ENCODE measurements at places on chromosomes 1 and 21.

GRCh38 chr1:109541102-109541501 is 1.4 kb downstream of the GPR61 start:
- DNase-seq, result no peak

DNA sequence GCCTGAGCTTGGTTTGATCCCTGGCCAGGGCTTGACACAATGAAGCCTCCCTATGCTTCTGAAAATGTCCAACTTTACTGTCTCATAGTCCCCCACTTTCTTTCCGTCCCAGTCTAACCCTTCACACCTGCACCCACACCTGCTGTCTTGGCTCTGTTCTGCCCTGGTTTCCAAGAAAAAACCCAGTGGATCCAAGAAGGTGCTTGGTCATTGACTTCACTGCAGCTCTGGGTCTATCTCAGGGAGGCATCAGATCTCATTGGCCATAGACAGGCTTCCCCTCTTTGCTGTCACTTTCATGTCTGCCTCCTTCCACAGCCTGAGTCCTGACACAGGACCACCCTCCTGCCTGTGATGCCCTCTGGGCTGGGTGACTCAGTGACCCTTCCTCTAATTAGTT is 37.8 kb upstream of the ETV3 start:
- DNase-seq, result no peak

DNA sequence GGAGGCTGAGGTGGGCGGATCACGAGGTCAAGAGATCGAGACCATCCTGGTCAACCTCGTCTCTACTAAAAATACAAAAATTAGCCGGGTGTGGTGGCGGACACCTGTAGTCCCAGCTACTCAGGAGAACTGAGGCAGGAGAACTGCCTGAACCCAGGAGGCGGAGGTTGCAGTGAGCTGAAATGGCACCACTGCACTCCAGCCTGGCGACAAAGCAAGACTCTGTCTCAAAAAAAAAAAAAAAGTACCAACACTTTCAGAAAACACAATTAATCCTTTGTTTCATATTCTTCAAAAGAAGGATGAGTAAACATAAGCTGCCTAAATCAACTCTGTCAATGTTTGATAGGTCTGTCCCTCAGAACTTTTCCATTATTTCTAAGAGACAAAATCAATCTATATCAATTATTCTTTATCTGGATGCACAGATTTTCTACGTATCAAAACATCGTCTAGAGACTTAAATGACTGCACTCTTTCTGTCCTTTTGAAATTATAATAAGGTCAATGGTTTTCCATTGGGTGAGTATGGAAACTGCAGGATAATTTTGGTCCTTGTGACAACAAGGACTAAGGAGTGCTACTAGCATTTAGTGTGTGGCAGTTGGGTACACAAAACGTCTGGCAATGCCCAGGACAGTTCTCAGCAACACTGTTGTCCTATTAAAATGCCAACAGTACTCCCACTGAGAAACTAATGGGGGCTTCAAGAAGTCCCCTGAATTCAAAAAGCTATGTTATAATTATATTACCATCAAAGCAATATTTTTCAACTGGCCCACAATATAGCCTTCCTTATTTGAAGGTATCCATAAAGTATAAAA is 40.7 kb downstream of the LPGAT1 start:
- DNase-seq, result peak; percentile 55

GRCh38 chr21:26539566-26539965 is 33.5 kb downstream of the CYYR1 start:
- no peak for DNase-seq

GRCh38 chr1:210647406-210648333 is 319.0 kb downstream of the HHAT start:
- DNase-seq, result no peak

DNA sequence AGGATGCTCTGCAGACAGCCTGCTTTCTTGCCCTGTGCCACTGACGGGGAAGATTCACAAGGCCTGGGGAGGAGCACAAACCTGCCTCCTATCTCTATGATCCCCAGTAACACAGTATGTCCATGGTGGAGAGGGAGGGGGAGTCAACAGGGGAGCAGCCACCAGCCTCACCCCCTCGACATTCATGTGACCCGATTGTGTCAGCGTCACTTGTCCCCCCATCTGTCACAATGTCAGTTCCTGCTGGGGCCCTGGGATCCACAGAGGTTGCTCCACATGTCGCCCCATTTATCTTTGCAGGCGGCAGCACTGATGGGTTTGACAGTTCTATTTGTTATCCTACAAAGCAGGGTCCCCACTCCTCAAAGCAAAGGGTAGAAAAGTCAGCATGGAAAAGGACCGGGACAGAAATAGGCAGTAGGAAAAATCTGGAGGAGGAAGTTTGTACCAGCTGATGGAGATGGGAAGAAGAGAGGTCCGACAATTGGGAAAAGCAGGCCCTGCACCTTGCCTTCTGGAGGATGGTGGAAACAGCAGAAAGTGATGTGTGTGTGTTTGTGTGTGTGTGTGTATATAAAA is 130.9 kb downstream of the SEC16B start:
- DNase-seq, result no peak

DNA sequence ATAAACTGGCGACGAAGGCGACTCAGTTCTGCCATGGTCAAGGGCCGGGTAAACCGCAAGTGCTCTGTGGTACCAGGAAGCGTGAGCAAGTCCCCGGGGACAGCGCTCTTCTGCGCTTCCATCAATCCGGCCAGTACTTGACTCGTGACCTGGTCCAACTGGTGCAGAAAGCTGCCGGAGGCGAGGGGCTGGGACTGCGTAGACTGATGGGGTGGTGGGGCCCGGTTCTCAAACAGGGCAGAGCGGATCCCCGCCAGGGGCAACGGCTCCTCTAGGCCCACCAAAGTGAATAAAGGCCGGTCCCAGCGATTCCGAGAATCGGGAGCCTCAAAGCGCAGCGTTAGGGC is 852 bp downstream of the KTI12 start:
- peak; percentile 35 for DNase-seq

DNA sequence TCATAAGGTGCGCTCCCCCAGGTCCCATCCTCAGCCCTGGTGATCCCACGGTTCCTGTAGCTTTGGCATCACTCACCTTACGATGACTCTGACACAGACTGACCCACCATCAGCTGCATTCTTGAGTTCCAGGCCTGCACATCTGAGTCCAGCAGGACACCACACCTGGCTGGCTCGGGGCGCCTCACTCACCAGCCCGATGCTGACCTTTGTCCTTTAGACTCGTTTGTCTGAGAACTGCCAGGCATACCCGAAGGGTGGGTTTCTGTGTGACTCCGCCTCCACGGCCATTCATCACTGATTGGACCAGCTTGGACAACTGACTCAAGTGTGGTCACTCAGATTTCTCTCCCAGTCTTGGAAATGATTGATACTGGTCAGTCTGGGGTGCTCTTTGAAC is 129.4 kb upstream of the CSF3R start:
- no peak for DNase-seq

DNA sequence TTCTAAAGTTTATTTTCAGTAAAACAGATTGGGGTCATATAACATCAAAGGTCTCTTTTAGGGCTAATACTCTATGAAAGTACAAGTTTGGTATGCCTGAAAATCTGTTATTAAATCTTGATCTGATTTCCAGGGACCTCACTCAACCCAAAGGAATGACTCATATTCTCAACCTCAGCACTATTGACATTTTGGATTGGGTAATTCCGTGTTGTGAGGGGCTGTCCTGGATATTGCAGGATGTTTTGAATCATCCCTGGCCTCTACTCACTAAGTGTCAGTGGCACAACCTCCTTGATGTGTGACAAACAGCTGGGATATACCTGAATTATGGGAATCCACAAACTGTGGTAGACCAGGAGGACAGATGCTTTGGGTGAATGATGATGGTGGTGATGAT is 51.5 kb upstream of the CYP2J2 start:
- no peak for DNase-seq

- no peak for DNase-seq
Observed at GRCh38 chr1:105544475-105544874, 1512.0 kb upstream of the PRMT6 start.

- DNase-seq, result no peak
Observed at GRCh38 chr1:47782414-47783166, 214.6 kb downstream of the TRABD2B start.

- DNase-seq, result no peak
Observed at GRCh38 chr1:100360790-100361510, 8.6 kb downstream of the CDC14A start.

DNA sequence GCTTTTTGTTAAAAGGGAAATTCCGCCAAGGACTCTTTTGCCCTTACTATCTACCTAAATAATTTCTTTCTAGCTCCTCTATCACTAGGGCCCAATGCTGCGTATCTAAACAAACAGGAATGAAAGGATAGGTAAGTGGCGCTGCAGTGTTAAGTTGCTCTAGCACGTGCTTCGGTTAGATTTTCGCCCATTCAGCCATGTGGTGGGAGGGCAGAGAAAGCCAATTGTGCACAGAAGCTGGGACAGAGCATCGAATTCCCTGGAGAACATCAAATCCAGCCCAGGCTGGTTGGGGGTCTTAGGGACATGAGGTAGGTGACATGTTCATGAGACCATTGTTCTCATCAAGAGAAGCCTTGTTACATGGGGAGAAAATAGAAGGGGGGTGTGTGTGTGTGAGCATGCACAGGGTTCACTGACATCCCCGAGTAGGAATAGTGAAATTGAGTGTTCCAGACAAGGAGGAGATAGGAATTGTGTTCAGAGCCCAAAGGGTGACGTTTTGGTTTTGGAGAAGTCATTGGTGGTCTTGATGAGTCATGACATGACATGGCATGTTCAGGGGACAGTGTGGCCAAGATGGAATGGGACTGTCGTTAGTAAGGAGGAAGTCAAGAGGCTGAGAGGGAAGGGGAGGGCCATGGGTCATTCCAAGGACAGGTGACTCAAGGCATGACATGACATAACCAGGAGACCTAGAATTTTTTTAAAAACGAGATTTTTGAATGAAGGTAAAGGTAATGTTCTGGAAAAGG is 107.1 kb downstream of the TLR5 start:
- no peak for DNase-seq

GRCh38 chr21:44370027-44370735 is 16.8 kb downstream of the TRPM2 start:
- DNase-seq, result peak; percentile 20

DNA sequence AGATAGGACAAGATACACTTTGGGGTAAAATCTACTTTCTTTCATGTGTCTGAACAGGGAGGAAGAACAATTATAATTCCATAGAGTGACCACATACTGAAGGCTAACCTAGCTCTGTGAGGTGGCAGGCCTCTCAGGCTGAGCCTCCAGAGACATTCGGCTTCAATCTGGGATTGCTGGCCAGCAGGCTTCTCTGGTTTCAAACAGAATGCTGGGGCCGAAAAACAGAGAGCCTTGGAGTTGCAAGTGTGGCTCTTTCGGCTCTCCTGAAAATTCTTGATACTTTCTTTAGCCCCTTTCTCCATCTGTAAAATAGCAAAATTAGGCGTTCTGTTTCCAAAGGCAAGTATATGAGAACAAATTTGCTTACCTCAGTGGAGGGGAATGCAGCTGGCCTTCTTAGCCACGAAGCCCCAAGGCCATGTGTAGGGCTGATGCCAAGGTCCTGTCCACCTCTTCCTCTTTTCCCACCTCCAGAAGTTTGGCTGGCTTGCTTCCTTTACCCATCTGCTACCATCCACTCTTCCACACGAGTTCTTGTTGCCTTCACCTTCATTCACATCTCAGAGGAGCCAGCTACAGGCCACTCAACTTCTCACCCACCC is 30.0 kb upstream of the UBE2U start:
- no peak for DNase-seq

GRCh38 chr1:165073185-165074007 is 283.1 kb downstream of the LMX1A start:
- peak; percentile 71 for DNase-seq

DNA sequence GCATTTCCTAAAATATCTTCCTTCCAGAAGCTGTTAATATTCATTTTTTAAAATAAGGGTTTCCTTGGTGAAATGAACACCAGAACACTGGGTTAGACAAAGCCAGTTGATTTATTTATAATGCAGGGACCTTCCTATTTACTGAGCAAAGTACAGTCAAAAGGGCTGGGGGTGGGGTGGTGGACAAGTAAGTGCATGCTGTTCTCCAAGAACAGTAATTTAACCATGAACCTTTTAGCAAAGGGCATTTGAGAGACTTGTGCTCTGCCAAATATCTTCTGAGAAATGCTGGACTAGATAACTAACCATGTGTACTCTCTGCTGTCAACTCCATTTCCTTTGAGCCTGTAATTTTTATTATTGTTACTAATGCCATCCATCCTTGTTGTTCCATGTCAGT is 100.2 kb downstream of the OMA1 start:
- no peak for DNase-seq

GRCh38 chr1:8892026-8892425 is 13.5 kb upstream of the ENO1 start:
- DNase-seq, result no peak

GRCh38 chr21:38269576-38269936 is 12.8 kb downstream of the KCNJ15 start:
- DNase-seq, result no peak

GRCh38 chr1:236063919-236064673 is 794 bp downstream of the NID1 start:
- peak; percentile 57 for DNase-seq

DNA sequence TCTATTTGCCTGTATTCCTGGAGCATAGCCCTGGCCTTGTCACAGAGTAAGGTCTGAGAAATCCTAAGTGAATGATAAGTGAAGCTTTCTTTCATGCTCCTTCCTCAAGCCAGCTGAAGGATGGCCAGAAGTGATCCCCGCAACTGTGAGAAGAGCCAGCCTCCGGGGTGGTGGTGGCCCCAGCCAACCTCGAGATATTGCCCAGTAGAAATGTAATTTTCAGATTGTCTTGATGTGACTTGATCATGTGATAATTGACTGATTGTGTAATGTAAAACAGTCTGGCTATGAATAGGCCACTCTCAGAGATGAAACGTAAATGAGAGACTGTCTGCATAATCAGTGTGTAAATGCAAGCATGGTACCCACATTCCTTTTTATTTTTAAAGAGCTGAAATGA is 242.4 kb upstream of the CAMK1G start:
- DNase-seq, result no peak

GRCh38 chr1:109368464-109368863 is 29.3 kb downstream of the SORT1 start:
- no peak for DNase-seq

GRCh38 chr1:110035236-110035752 is 870 bp downstream of the STRIP1 start:
- DNase-seq, result no peak

- DNase-seq, result peak; percentile 99
Observed at GRCh38 chr1:211735208-211736170, 60.1 kb upstream of the NEK2 start.

- no peak for DNase-seq
Observed at GRCh38 chr1:198655459-198656121, 16.8 kb downstream of the PTPRC start.

GRCh38 chr1:8693107-8693506 is 124.3 kb downstream of the RERE start:
- DNase-seq, result no peak

DNA sequence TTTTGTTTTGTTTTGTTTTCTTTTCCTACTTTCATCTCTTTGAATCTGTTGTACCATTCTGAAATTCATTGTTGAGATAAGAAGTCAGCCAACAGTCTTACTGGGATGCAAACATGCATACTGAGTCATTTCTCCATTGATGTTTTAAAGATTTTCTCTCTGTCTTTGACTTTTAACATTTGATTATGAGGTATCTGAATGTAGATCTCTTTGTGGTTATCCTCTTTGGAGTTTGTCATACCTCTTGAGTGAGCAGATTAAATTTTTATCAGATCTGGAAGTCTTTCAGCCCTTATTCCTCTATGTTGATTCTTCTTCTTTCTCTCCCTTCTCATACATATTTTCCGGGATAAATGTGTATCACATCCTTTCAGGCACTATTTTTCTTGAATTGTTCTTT is 406.9 kb upstream of the NCAM2 start:
- peak; percentile 7 for DNase-seq
